Astrocyte (in vitro differentiated cells and primary cell): ENCODE measurements at places on chromosomes 2 and 18. TPM values are rescaled to one million over a fixed set of nuclear protein-coding genes. Genes with fewer than 3 reads are reported as not detected.

The BARD1 gene
- 13.9 and 15.5 TPM in 2 replicates for total RNA-seq

The PROKR1 gene
- 0.05 TPM in 1 of 2 replicates, not detected in the other for total RNA-seq

The PSTPIP2 gene
- total RNA-seq: 7.2 and 9.1 TPM in 2 replicates

The CBLN2 gene
- total RNA-seq: not detected in 2 replicates

The IGFBP5 gene
- 422 and 452 TPM in 2 replicates for total RNA-seq

The STON1 gene
- total RNA-seq: 7.3 and 9.5 TPM in 2 replicates

DNA sequence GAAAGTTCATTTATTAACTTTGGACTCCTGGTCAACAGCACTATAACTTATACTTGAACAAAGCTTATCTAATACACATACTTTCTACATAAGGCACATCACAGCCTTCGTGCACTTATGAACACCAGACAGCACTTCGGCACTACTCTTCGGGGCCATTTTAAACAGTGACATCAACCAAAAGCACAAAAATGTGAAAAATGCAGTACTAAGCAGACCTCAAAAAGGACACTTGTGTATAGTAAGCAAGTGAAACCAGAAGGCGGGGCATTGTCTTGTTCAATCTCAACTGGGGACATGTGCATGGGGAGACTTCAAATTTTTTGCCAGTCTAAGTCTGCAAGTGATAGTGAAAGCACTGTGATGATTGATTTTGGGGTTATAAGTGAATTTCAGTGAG, 163.0 kb downstream of the NCKAP5 start:
- no peak for DNase-seq

GRCh38 chr18:54241483-54241882, 17.0 kb upstream of the MBD2 start:
- DNase-seq: no peak

- no peak for DNase-seq
Measured at GRCh38 chr2:844715-845114, 105.9 kb upstream of the SNTG2 start.

- DNase-seq: no peak
Measured at GRCh38 chr18:7174344-7175095, 56.4 kb upstream of the LRRC30 start.

- DNase-seq: no peak
Measured at GRCh38 chr2:4356109-4356508, 652.7 kb downstream of the DCDC2C start.

DNA sequence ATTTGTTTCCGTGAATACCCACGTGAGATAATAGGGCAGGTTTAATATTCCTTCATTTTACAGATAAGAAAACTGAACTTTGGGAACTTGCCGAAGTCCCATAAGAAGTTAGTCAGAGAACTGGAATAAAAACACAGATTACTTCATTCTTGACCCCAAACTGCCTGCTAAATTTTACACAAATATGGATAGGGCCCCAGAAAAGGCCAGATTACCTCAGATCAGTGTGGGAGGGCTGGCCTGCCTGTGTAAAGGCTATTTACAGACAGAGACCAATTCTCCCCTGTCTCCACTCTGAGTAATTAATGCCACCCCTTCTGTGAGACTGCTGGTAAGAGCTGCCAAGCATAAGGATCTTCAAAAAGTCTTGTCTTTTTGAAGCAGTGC, 139.2 kb downstream of the MGAT5 start:
- DNase-seq: peak; percentile 42

GRCh38 chr2:36616947-36617346, 19.0 kb upstream of the FEZ2 start:
- no peak for DNase-seq

DNA sequence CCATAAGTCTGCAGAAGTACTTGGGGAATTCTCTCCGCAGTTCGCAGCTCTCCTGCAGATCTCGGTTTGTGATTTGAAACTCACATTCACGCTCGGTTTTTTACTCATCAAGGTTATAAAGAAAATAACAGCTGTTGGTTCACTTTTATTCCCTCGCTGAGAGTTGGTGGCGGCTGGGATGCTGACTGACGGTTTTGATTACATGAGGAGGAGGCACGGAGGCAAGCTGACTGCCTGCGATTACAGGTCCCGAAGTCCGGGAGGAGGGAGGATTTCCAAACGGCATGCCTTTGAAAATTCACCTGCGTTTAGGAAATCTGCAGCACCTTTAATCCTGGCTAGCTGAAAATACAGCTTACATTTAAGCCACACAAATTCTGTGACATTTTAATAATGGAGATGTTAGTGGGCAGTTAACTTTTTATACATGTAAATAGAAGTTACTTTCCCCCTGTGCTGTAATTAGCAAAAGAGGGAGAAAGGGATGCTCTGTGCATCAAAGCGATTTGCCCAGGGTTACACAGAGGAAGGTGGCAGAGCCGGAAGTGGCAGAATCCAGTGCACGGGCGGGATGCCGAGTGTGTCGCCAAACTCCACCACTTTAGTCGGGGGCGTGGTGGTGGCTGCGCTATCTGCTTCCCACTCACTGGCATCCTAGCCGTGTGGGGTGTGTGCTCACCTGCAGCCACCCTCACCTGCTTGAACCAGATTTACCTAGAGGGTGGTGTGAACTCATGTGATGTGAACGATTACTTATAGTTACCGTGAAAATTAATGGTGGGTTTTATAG, 14.7 kb downstream of the AGAP1 start:
- DNase-seq: no peak

- peak; percentile 52 for DNase-seq
Measured at GRCh38 chr2:43333656-43334144, 107.3 kb upstream of the ZFP36L2 start.

- no peak for DNase-seq
Measured at GRCh38 chr2:191543708-191544107, 134.2 kb upstream of the NABP1 start.

- DNase-seq: no peak
Measured at GRCh38 chr2:53220969-53221368, 546.6 kb upstream of the CHAC2 start.

DNA sequence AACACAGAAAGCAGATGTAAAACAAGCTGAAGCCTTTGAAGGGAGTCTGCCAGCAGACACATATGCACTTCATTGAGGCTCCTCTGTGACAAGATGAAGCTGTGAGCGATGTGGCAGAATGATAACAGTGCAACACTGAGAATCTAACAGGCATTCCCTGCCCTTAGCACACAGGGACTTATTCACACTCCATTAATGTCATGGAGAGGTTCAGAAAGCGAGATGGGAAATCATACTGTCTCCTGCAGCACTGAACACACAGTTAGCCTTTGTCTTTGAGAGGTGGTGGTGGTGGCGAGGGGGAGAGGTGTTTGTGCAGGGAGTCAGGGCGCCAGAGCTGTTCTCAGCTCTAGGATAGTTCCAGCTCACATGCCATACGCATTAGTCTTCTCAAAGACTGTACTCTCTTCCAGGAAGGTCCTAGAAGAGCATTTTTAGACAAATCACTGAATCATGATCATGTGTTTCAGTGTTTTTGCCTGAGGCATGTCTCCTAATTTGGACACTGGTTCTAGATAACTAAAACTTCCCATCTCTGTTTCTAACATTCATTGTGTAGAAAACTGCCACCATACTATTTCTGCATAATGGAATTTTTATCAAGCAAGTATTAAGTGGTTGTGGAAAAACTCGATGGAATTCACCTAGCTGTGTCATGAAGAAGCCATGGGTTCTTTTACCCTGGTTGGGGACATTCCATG, 93.5 kb upstream of the ITGB6 start:
- DNase-seq: peak; percentile 92

GRCh38 chr2:176826356-176826755, 386.2 kb upstream of the HNRNPA3 start:
- DNase-seq: no peak
